ENCODE measurements at places on chromosomes 4 and X. TPM values are rescaled to one million over a fixed set of nuclear protein-coding genes. Genes with fewer than 3 reads are reported as not detected.

DNA sequence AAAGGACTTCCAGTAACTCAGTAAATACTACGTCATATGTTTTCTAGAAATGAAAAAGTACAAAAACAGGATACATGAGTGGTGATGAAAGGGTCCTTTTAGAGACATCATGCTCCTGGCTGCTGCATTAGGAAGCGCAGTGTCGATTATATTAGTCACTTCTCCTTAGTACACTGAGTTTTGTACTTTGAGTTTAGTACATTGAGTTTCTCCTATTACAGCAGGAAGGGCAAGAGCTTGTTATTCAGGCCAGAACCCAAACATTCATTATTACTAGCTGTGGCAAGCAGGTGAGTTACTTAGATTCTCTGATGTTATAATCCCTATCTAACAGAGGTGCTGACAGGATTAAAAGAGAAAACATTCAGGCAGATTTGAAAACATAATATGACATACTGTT, 21.3 kb downstream of the RPGR start:
- DNase-seq: no peak

DNA sequence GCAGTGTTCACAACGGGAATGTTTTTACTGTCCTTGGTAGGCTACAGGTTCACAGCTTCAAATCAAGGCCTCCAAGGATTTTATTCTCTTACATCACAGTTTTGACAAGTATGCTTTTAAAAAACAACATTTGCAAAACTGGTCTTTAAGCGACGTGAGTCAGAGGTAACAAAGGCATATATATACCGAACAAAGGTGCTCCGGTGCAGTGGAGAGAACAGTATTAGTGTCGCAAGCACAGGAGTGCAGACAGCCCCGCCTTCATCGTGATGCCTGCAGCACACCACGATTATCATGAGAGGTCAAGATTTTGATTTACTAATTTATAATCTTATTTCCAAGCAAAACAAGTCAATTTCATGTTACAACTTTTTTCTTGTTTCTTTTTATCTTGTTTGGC, 90.8 kb downstream of the GATB start:
- DNase-seq: no peak

CXCL3 gene
- 0.09 TPM for total RNA-seq

DNA sequence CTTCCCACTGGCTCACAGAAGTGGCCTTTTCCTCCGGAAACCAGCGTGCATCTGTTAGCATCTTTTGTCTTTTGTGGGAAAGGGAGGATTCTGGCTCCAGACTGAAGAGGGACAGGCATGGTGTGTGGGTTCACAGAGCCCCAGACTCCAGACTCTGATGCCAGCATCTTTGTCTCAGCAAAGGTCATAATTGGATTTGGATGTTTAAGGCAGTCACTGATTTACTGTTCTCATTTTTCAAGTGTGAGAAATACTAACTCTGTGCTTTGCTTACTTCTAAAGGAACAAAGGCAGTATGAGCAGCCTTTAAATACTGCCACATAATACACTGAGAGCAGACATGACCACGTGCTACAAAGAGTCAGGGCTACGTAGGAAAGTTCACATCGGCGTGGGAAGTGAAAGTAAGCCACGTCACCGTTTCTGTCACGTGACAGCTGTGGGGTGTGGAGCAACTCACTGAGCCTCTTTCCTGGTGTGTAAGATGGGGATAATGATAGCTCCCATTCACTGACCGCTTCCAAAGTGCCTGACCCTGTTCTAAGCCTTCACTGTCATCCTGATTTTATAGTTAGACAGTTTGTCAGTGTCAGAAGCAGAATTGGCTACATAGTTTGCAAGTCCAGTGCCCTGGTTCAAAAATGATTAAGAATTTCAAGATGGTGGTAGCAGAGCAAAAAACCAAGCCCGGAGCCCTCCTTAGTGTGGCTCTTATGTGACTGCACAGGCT, 24.8 kb upstream of the TMSB4X start:
- DNase-seq: peak; percentile 91

PNMA6F gene
- total RNA-seq: not detected

Data from fibroblast of the aortic adventitia (primary cell).